ENCODE measurements at places on chromosomes 5 and 9.

DNA sequence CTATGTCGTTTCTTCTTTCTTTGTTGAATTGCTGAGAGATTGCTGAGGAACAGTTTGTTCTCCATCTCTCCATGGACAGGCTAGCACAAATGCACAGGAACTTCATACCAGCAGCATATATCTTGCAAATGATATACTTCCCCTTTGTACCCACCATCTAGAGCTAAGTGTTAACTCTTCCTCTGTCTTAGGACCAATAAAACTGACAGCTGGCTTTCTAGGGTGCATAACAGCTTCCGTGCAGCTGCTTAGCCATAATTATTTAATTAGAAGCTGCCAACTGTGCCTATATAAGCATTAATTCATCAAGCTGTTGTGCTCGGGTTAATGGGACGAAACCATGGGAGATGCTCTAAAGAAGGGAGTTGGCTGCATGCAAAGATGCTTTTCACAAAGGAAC, 38.7 kb downstream of the KCTD16 start:
- peak; percentile 89 for DNase-seq

DNA sequence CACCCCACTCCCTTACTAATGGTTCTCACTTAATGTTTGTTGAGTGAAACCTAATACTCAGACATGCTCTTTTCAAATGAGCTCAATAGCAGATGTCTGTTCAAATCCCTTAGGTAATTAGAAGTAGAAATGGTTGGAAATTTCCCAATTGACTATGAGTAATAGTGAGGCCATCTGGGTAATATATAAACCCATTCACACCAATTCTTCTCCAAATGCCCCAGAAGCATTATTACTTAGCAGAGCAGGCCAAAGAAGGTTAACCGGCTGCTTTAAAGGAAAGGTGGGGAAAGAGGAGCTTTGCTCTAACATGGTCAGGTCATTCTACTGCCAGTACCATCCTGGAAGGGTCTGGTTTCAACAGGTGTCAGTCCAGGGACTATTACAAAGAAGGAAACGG, 119.5 kb upstream of the MTAP start:
- no peak for DNase-seq

- DNase-seq, result no peak
Observed at GRCh38 chr9:136760424-136760823, 2.4 kb upstream of the LCN8 start.

DNA sequence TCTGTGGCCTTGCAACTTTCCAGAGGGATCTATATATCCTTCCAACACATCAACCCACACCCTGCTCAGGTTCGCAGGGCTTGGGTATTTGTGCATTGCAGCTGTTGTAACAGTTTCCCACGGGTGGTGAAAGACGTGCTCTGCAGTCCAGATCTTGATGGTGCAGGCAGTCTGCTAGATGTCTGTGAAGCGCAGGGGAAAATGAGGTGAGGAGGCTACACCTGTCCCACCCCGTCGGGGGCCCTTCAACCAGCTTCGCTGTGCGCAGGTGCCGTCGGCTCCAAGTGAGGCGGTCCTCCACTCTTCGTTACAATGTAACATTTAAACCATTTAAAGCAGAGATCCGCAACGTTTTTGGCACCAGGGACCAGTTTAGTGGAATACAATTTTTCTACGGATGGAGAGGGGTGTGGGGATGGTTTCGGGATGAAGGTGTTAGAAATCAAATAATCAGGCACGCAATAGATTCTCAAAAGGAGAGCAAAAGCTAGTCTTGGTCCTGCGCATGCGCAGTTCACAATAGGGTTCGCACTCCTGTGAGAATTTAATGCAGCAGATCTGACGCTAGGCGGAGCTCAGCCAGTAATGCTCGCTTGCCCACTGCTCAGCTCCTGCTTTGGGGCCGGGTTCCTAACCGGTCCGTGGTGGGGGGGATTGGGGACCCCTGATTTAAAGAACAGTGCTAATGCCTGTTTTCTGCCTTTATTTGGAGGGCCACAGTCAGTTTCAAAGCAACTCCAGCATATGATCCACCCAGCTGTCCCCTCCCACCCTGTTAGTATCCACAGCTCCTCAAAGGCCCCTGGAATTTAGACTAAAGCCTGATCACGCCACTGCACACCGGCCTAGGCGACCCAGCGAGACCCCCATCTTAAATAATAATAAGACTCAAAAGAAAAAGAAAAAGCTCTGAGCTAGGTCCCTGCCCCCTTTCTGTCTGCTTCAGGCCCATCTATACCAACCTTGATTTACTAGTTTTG, 97.1 kb upstream of the SELENOP start:
- peak; percentile 86 for DNase-seq

DNA sequence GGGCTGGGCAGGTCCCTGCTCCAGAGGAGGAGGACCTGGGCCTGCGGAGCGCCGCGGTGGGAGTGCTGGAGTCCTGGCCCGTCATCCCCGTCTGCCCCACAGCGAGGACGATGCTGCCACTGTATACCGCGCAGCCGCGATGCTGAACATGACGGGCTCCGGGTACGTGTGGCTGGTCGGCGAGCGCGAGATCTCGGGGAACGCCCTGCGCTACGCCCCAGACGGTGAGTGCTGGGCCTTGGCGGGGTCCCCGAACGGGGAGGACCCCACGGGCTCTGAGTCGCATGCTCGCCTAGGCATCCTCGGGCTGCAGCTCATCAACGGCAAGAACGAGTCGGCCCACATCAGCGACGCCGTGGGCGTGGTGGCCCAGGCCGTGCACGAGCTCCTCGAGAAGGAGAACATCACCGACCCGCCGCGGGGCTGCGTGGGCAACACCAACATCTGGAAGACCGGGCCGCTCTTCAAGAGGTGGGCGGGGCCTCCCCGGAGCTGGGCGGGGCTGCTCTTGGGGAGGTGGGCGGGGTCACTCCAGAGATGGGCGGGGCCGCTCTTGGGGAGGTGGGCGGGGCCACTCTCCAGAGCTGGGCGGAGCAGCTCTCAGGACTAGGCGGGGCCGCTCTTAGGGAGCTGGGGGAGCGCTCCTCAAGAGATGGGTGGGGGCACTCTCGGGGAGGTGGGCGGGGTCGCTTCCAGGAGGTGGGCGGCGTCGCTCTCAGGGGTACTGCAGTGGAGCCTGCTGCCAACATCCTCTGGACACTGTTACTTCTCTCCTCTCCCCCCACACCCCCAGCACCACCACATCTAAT, 13.1 kb downstream of the LRRC26 start:
- DNase-seq, result peak; percentile 78

- DNase-seq, result peak; percentile 53
Observed at GRCh38 chr5:66742083-66742895, 146.1 kb downstream of the MAST4 start.

GRCh38 chr5:180198208-180198607, 10.8 kb downstream of the RASGEF1C start:
- no peak for DNase-seq

DNA sequence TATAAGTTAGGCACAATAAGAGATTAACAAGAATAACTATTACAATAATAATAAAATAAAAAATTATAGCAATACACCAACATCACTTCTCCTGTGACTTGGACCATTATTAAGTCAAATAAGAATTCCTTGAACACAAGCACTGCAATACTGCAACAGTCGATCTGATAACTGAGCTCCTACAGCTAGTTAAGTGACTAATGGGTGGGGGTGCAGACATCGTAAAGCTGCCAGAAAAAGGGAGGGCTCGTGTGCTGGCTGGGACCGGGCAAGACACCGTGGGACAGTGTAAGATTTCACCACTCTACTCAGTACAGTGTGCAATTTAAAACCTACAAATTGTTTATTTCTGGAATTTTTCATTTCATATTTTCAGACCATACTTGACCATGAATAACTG, 78.8 kb downstream of the SNX24 start:
- DNase-seq, result no peak

DNA sequence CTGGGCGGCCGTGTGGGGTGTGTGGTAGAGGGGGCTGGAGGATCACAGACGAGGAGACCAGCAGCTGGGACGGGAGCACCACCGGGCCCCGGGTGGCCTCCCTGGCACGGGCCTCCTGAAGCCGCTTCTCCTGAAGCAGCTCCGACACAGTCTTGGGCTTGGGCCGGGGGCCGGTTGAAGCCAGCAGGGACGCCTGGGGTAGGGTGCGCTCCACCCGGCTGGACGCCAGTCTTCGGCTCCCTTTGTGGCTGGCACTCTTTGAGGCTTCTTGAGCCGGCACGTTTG, 5.5 kb upstream of the CARD9 start:
- no peak for DNase-seq

DNA sequence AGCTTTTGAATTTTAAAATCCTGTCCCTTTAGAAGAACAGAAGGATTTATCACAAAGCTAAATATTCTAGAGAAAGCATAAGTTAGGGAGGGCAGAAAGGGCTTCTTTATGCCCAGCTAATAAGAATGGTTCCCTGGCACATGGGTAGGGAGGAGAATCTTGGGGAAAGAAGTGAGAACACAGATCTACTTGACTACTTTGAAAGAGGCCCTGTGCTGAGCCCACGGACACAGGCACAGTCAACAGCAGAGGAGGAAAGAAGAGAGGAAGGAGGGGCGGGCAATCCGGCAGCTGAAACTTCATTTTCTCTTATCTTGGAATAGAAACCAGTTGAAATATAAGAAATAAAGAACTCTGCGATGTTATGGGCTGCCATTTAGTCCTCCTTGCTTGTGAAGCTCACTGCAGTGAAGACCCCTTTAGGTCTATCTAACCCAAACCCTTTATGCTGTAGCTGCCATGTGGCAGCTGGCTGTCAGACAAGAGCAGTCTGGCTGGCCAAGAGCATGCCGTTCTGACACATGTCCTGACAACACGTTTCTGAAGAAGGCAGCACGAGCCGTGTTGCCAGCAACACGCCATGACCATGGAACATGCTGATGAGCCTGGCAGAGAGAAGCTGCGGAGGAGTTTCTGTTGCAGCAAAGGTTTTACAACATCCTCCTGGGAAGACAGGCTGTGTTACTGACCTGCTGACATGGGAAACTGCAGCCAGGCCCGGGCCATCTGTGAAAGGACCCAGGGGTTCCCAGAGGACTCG, 34.2 kb downstream of the ABLIM3 start:
- no peak for DNase-seq

DNA sequence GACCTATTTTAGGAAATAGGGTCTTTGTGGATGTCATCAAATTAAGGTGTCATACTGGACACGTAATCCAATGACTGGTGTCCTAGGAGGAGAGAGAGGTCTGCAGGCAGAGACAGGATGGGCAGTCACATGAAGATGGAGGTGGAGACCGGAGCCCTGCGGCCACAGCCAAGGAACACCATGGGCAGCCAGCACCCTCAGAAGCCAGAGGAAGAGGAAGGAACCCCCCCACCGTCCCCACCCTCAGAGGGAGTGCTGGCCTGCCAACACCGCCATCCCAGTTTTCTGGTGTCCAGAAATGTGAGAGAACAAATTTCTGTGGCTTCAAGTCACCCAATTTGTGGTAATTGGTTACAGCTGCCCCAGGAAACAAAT, 88.3 kb downstream of the NSUN2 start:
- no peak for DNase-seq

All from NCI-H82 (cell line).